ENCODE measurements at places on chromosomes 7 and 10.

DNA sequence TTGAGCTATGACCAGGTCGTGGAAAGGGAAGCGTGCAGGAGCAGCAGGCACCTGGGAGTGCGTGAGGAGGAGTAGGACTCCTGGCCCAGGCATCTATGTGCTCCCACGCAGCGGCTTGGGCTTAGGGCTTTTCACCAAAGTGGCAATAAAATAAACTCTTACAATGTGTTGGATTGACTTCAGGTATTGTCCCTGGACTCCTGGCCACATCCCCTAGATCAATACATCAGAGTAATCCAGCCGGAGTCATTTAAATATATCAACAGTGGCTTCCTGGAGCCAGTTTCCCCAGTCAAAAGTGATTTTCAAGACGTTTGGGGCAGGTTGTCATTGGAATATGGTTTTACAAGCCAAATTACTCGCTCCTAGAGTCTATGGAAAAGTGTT, 344.4 kb downstream of the WDR11 start:
- no peak overlapping the region for H3K4me3 ChIP-seq
- H3K27me3 ChIP-seq = no peaks in the 10 kb centered on the region
- no peak overlapping the region for H3K27ac ChIP-seq
- DNase-seq = no peak

GRCh38 chr7:134779741-134780065, 269 bp downstream of the CALD1 start:
- H3K36me3 ChIP-seq = peaks cover 4% of the 10 kb centered on the region
- H3K4me3 ChIP-seq = peak overlapping the region; percentile 51
- H3K27me3 ChIP-seq = no peaks in the 10 kb centered on the region

- H3K4me1 ChIP-seq = peaks cover 39% of the 10 kb centered on the region
- H3K4me3 ChIP-seq = no peak overlapping the region
- H3K27ac ChIP-seq = no peak overlapping the region
- no peak for DNase-seq
Measured at GRCh38 chr7:69739931-69740431, 141.7 kb downstream of the AUTS2 start.

DNA sequence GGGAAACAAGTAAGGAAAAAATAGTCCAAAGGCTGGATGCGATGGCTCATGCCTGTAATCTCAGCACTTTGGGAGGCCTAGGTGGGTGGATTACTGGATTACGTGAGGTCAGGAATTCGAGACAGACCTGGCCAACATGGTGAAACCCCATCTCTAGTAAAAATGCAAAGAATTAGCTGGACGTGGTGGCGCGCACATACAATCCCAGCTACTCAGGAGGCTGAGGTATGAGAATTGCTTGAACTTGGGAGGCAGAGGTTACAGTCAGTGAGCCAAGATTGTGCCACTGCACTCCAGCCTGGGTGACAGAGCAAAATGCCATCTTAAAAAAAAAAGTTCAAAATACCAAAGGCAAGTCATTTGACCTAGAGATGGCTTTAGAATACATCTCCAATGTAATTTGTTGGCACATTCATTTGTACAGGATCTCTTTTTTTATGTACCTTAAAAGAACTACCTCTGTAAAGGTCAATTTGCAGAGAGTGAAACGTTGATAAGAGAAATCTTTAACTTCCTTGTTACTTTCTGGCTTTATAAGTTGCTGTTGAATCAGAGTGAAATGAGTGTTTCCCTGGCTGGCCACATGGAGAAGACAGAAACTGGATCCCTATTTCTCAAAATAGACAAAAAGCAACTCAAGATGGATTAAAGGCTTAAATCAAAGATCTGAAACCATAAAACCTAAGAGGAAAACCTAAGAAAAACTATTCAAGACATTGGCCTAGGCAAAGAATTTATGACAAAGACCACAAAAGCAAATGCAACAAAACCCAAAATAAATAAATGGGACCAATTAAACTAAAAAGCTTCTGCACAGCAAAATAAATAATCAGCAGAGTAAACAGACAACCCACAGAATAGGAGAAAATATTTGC, 260.7 kb downstream of the KLF6 start:
- H3K27ac ChIP-seq = no peak overlapping the region
- H3K4me3 ChIP-seq = no peak overlapping the region
- peaks cover 31% of the 10 kb centered on the region for H3K4me1 ChIP-seq
- DNase-seq = no peak
- no peaks in the 10 kb centered on the region for H3K27me3 ChIP-seq

DNA sequence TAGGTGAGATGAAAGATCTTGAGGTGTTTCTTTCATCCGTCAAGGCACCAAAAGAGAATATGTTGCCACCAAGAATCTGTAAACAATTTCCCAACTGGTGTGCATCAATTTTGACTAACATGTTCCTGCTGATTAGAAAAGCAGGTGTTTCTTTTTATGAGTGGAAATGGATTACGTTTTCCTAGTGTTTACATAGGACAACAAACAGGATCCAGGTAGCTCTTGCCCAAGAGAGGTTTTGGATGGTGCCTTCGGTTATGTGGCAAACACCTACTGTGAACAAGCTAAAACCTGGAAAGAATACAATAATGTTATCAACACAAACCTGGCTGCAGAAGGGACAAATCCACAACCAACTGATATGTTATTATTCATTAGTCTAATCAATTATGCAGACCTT, 53.6 kb upstream of the WNT16 start:
- H3K4me3 ChIP-seq = no peak overlapping the region
- H3K36me3 ChIP-seq = no peaks in the 10 kb centered on the region
- peaks cover 4% of the 10 kb centered on the region for H3K4me1 ChIP-seq
- no peak for DNase-seq

DNA sequence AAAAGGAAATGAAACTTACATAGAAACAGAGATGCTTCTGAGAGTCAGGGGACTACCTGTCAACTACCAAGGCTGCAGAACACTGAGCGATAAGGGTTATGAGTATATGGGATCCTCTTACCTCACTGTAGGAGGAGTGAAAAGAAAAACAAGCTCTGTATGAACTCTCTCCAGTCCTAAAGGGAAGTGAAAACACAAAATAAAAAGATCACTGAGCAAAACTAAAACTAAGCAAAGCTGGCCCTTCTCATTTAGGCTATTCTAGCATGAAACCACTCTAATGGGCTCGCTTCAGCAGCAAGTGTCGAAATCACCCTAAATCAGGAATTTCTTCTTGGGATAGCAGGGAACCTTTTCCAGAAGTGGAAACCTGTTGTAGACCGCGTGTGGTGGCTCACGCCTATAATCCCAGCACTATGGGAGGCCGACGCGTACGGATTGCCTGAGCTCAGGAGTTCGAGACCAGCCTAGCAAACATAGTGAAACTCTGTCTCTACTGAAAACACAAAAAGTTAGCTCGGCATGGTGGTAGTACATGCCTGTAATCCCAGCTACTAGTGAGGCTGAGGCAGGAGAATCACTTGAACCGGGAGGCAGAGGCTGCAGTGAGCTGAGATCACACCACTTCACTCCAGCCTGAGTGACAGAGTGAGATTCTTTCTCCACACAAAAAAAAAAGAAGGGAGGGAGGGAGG, 27.0 kb downstream of the DCLRE1C start:
- H3K36me3 ChIP-seq = peaks cover 100% of the 10 kb centered on the region
- H3K27ac ChIP-seq = no peak overlapping the region
- DNase-seq = no peak
- H3K4me3 ChIP-seq = no peak overlapping the region
- no peaks in the 10 kb centered on the region for H3K27me3 ChIP-seq
- no peaks in the 10 kb centered on the region for H3K4me1 ChIP-seq

DNA sequence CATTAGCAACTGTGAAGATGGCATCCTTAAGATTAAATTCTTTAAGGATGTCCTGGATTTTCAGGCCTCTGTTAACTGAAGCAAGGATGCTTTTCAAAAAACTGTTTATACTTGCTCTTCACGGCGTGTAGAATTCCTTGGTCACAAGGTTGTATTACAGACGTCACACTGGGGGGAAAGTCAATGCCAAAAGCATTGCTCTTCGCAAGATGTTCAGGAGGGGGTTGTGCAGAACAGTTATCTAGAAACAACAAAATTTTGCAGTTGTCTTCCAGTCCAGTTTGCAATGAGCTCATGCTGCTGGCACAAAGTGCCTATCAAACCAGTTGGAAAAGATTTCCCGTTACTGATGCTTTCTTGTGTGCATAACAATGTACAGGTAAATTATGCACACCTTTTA, 8.2 kb upstream of the KIF20B start:
- no peaks in the 10 kb centered on the region for H3K27me3 ChIP-seq
- no peaks in the 10 kb centered on the region for H3K36me3 ChIP-seq
- H3K4me1 ChIP-seq = no peaks in the 10 kb centered on the region
- no peak overlapping the region for H3K27ac ChIP-seq
- DNase-seq = no peak

GRCh38 chr10:79068203-79068561, 584 bp upstream of the ZMIZ1 start:
- H3K4me3 ChIP-seq = peak overlapping the region; percentile 99
- peaks cover 7% of the 10 kb centered on the region for H3K27me3 ChIP-seq
- no peak for DNase-seq
- H3K36me3 ChIP-seq = no peaks in the 10 kb centered on the region
- H3K4me1 ChIP-seq = peaks cover 31% of the 10 kb centered on the region
- peak overlapping the region; percentile 100 for H3K27ac ChIP-seq

DNA sequence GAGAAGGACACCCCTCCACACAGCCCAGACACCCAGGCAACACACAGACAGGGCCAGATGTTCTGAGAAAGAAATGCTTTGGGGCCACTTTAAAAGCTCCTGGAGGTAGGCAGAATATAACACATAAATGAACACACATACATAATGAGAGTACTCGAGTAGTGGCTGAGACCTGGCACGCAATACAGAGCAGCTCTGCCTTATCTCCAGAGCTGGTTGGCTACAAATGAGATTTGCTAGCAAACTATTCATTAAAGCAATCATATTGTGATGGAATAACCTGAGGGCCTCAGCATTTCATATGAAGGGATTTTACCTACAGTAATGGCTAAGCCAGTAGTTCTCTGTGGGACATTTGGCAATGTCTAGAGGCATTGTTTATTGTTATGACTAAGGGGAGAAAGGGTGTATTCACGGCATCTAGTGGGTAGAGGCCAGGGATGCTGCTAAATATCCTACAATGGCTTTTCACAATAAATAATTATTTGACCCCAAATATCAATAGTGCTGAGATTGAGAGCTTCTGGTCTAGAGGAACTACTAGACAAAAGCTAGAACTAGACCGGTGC, 5.5 kb upstream of the IMPDH1 start:
- H3K4me1 ChIP-seq = peaks cover 8% of the 10 kb centered on the region
- H3K27me3 ChIP-seq = no peaks in the 10 kb centered on the region
- no peaks in the 10 kb centered on the region for H3K36me3 ChIP-seq
- no peak overlapping the region for H3K27ac ChIP-seq
- no peak for DNase-seq

DNA sequence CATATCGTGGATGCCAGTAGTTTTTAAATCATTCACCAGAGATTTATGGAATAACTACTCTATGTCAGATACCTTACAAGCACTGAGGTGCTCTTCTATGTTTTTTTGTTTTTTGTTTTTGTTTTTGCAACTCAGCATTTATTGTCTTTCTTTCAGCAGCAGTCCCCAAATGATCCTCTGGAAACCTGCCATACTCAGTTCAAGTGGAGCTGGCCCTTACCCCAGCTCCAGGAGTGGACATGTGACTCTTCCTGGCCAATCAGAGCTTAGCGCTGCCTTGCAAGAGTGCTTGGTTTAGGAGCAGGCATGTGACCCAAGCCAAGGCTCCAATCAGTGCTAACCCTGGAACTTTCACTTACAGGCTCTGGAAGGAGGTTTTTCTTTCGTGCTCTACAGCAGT, 356.6 kb upstream of the ZMIZ1 start:
- no peak for DNase-seq
- H3K27me3 ChIP-seq = no peaks in the 10 kb centered on the region
- H3K36me3 ChIP-seq = no peaks in the 10 kb centered on the region
- no peak overlapping the region for H3K27ac ChIP-seq
- no peak overlapping the region for H3K4me3 ChIP-seq

GRCh38 chr10:68303849-68304412, 27.9 kb upstream of the HNRNPH3 start:
- no peaks in the 10 kb centered on the region for H3K27me3 ChIP-seq
- peaks cover 6% of the 10 kb centered on the region for H3K4me1 ChIP-seq
- DNase-seq = no peak
- H3K27ac ChIP-seq = no peak overlapping the region
- H3K36me3 ChIP-seq = no peaks in the 10 kb centered on the region

DNA sequence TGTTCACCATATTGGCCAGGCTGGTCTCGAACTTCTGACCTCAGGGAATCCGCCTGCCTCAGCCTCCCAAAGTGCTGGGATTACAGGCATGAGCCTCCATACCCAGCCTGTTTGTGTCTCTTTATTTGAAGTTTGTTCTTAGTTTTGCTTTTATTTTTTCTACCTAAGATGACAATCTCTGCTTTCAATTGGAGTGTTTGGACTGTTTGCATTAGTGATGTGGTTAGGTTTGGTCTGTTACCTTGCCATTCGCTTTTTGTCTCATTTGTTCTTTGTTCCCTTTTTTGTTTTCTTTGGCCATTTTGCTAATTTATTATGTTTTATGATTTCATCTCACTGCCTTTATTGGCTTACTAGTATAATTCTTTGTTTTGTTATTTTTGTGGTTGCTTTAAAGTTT, 62.6 kb downstream of the ADCY1 start:
- H3K36me3 ChIP-seq = no peaks in the 10 kb centered on the region
- H3K27ac ChIP-seq = no peak overlapping the region
- no peaks in the 10 kb centered on the region for H3K4me1 ChIP-seq
- no peaks in the 10 kb centered on the region for H3K27me3 ChIP-seq
- no peak for DNase-seq
- H3K4me3 ChIP-seq = no peak overlapping the region

- H3K27me3 ChIP-seq = no peaks in the 10 kb centered on the region
- no peak overlapping the region for H3K4me3 ChIP-seq
- peaks cover 72% of the 10 kb centered on the region for H3K36me3 ChIP-seq
- no peak for DNase-seq
- no peak overlapping the region for H3K27ac ChIP-seq
Measured at GRCh38 chr10:68032113-68032512, 43.0 kb downstream of the HERC4 start.

- H3K4me1 ChIP-seq = peaks cover 8% of the 10 kb centered on the region
- no peaks in the 10 kb centered on the region for H3K36me3 ChIP-seq
- no peaks in the 10 kb centered on the region for H3K27me3 ChIP-seq
- no peak overlapping the region for H3K27ac ChIP-seq
Measured at GRCh38 chr10:71868192-71868697, 17.2 kb upstream of the PSAP start.

- no peak for DNase-seq
- no peak overlapping the region for H3K4me3 ChIP-seq
- peaks cover 75% of the 10 kb centered on the region for H3K4me1 ChIP-seq
- no peaks in the 10 kb centered on the region for H3K27me3 ChIP-seq
- H3K27ac ChIP-seq = peak overlapping the region; percentile 50
- no peaks in the 10 kb centered on the region for H3K36me3 ChIP-seq
Measured at GRCh38 chr7:150383710-150384397, 4.7 kb downstream of the ZNF775 start.
